ENCODE measurements at places on chromosomes 1 and 21.

DNA sequence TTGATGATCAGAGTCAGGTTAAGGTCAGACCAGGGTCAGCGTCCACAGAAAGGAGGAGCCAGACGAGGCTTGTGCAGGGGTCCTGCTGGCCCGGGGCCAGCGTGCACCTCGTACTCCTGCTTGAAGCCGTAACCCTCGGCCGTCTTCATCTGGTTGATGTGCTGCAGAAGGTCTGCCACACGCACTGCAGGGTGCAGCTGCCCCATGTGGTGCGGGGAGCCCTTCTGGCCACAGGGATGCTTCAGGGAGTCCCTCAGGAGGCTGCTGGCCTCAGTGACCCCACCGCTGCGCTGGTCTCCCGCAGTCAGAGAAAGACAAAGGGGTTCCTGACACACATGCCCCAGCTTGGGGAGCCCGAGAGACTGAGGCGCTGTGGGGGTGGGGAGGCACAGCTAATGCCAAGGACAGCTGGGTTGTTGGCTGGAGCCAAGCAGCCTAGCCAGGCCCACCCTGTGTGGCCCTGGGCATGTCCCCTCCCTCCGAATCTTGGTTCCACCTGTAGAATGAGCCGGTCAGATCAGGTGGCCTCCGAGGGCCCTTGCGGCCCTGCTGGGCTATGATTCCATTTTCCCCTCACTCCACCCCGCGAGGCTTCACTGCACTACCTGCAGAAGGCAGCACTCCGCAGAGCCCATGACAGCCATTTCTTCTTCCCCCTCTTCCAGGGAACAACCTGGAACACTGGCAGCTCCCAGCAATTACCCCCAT lies 251.9 kb downstream of the PTPRU start:
- no peak for DNase-seq

- peak; percentile 79 for DNase-seq
Measured at GRCh38 chr1:115839029-115839678, 1.8 kb downstream of the NHLH2 start.

DNA sequence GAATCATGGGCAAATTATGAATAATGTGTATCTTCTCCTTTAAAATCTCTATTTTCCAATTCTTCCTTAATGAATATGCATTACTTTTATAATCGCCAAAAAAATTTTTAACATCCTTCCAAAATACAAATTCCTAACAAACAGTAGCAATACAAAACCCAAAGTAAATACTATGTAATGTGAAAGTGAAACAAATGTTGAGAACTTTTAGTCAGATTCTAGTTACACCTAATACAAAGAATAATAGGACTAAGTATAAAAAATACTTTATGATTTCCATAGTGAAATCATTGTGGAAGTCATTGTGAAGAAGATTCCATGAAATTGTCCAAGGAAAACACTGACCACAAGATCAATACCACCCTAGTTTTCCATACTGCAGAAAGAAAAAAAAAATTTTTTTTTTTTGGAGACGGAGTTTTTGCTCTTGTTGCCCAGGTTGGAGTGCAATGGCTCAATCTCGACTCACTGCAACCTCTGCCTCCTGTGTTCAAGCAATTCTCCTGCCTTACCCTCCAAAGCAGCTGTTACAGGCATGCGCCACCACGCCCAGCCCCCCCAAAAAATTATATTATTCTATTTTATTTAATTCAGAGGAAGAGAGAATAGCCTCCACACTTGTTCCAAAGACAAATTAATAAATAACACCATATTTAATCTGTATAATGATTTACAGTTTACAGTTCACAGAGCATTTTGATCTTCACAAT lies 11.8 kb downstream of the TESK2 start:
- no peak for DNase-seq

- DNase-seq, result no peak
Measured at GRCh38 chr21:41713495-41714281, 53.2 kb downstream of the RIPK4 start.

GRCh38 chr1:11967028-11967547 lies 13.2 kb upstream of the MFN2 start:
- DNase-seq, result peak; percentile 42

GRCh38 chr1:230976825-230977747 lies 1.6 kb downstream of the TTC13 start:
- no peak for DNase-seq

DNA sequence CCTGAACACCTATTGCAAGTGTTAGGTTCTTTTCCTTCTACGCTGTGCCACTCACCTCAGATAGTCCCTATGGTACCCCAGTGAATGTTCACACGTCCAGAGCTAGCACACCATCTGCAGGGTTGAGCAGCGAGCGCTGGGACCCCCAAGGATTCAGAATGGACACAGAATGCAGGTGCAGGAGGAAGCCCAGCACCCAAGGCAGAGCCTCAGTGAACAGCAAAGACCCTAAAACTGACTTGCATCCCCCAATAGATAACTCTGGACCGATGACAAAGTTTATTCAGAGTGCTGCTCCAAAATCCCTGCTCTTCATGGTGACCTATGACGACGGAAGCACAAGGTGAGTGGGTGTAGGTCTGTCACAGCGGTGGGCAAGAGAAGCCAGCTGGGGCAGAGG lies 15.1 kb upstream of the MX2 start:
- no peak for DNase-seq

DNA sequence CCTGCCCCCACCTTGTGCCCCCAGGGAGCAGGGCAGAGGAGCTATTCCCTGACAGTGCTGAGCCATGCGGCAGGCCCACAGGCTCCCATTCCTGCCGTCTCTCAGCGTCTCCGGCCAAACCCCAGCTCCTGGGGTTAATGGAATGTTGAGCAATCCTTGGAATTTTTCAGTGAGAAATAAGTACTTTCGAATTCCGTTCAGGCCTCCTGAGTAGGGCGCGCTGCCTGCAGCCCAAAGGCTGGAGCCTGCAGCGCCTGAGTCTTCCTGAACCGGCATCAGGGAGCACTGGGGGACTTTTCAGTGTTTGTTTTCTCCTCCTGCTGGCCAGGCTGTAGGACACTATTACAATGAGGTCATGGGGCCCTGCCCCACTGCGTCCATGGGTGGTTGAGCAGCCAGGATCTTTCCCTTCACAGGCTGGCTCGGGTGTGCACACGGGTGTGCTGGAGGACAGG lies 33.3 kb upstream of the CSF1 start:
- no peak for DNase-seq

DNA sequence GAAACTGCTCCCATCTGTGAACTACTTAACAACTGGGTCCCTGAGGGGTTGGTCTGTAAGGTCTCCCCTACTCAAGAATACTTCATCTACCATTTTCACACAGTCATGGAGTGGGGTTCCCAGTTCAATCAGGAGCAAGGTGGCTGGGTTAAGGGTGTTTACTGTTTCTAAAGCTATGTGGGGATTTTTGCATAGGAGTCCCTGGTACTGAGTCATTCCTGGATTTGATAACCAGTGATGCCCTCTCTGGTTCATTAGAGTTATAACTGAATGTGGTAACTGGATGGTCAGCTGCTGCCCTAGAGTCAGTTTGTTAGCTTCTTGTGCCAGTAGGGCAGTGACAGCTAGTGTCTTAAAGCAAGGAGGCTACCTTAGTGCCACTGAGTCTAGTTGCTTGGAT lies 29.4 kb upstream of the KCNJ15 start:
- DNase-seq, result no peak

DNA sequence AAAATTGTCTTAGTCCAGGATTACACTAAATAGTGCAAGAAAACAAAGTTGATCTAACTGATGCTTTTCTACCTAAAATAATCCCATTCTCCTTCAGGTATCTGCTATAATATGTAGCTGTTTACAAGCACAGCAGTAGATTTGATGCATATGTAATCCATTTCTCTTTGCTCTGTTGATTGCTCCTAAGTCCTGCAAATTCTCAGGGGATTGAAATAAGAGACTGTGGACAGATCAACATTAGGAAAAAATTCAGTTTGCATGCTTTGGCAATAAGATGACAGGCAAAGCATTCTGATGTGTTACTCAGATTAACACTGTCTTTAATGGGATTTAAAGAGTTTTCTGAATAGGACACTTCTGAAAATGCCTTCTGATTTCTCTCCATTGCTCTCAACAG lies 34.7 kb downstream of the RNF11 start:
- DNase-seq, result no peak

DNA sequence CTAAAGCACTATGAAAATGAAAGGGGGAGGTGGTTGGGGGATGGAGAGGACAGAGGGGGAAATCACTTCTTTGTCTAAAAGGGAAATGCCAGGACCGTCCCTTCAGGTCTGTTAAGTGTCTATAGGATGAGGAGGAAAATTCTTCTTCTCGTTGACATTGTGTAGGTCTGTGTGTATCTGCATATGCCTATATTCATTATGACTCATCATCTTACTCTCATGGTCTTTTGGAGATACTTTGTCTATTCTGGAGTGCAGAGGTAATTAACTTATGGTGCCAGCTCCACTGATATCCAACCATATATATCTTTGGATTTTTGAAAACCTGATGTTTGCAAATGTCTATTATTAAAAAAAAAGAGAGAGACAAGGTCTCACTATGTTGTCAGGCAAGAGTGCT lies 143.7 kb downstream of the PBX1 start:
- no peak for DNase-seq

GRCh38 chr21:46021398-46021797 lies 39.8 kb downstream of the COL6A1 start:
- no peak for DNase-seq
